ENCODE measurements at places on chromosomes 11 and 22. TPM values are rescaled to one million over a fixed set of nuclear protein-coding genes. Genes with fewer than 3 reads are reported as not detected.

Gene APOBEC3H
- total RNA-seq = 67.0 TPM

Gene HTR3A
- not detected for total RNA-seq

Gene MEI1
- total RNA-seq = 37.3 TPM

DNA sequence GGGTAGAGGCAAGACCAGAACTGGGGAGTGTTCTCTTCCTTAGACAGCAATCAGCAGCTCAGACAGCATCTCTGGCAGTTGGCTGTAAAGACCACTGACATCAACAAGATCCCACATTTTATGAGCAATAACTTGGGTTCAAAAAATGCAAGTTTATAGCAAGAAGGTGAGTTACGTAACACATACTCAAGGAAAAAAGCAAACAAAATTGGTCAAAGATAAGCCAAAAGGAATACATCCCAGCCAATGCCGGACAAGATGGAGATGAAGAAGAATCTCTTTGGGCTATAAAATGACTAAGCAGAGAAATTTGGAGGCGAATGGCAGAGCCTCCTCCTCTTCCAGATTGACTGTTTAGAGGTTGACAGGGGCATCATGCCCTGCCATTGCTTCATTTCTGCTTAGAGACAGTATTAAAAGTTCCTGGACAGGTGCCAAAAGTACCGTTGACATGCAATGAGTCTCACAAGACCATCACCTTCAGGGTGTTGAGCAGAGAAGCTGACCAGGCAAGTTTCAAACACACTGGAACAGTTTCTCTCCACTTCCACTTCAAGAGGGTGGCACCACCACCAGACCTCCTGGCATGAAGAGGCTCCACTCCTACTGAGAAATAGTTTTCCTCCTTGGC is 55.9 kb downstream of the ENDOD1 start:
- no peak overlapping the region for H3K27ac ChIP-seq
- no peaks in the 10 kb centered on the region for H3K36me3 ChIP-seq
- H3K4me3 ChIP-seq = no peak overlapping the region
- H3K27me3 ChIP-seq = peaks cover 11% of the 10 kb centered on the region
- peaks cover 23% of the 10 kb centered on the region for H3K4me1 ChIP-seq

DNA sequence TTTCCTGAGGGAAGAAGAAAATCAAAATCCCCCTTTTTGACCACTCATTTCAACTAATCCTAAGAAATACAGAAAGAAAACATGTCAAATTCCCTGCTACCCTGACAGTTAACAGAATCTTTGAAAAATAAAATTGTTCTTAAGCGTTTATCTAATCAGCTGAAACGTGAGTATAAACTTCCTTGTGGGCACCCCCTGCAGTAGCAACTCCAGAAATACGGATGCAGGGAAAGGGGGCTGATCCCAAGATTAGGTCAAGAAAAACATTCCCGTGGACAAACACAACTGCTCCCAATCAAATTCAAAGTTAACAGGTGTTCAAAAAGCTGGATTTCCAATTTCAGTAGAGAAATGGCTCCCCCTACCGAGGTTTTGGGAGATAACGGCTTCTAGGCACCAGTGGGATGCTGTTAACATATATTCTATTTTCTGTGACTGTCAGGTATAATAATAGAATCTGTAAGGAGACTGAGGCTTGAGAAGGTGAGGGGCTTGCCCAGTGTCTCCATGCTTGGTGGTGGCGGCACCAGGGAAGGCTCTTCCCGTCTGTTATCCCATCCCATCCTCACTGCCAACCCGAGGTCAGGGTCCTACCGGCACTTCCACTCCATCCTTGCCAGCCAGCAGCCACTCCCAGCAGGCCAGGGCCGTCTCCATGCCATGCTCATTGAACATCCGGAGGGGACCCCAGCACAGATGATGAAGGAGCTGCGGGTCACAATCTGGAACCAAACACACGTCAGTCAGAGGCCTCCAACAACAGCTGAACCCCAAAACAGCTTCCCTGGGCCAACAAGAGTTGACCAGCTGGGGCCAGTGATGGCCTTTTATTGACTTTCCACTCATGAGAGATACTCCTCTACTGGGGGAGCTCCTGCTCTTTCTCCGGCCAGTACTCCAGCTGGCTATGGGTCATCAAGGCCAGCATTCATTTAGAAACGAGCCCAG is 32.0 kb upstream of the SERPIND1 start:
- DNase-seq = peak; percentile 50
- peaks cover 3% of the 10 kb centered on the region for H3K4me1 ChIP-seq
- no peaks in the 10 kb centered on the region for H3K27me3 ChIP-seq

DNA sequence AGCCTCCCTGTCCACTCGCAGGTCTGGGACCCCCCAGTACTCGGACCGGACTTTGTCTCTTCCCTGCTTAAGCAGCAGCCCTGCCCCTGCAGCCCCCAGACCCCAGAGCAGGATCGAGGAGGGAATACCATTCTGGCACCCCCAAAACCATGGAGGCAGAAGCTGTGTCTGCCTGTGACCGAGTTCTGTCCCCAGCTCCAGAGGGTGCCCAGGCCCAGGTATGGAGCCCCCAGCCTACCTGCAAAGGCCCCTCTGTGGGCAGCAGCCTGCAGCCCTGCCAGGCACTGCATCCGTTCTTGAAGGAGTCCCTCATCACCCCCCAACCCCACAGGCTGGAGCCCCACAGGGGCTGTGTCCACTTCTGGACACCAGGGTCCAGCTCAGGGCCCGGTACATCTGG is 163.8 kb downstream of the BRD1 start:
- peak; percentile 34 for DNase-seq
- peaks cover 6% of the 10 kb centered on the region for H3K27me3 ChIP-seq
- H3K36me3 ChIP-seq = no peaks in the 10 kb centered on the region
- no peak overlapping the region for H3K27ac ChIP-seq

DNA sequence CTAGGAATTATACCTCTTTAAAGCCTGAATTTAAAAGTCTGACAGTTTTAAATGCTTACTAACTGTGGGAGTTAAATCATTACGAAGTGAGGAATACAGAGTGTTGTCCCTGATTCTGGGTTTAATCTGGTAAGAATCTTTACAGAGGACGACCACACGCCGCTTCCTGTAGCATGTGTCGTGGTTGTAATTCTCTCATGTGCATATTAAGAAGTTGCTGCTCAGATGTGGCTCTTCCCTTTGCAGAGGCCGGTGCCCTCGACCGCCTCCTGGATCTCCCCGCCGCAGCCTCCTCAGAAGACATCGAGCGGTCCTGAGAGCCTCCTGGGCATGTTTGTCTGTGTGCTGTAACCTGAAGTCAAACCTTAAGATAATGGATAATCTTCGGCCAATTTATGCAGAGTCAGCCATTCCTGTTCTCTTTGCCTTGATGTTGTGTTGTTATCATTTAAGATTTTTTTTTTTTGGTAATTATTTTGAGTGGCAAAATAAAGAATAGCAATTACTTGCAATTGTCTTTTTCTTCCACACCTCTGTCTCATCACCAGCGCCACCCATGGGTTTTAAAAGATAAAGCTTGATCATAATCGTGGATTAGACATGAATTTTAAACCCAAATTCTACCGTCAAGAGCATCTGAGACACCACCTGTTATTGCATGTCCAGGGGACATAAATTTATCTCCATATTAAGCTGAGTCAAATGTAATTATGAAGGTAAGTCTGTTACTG is 6.5 kb downstream of the GAL start:
- H3K36me3 ChIP-seq = no peaks in the 10 kb centered on the region
- peaks cover 15% of the 10 kb centered on the region for H3K4me1 ChIP-seq
- no peak overlapping the region for H3K4me3 ChIP-seq
- H3K27ac ChIP-seq = no peak overlapping the region

Gene KCNQ1
- total RNA-seq = 4.3 TPM

GRCh38 chr11:117394221-117394925 is 66.7 kb downstream of the CEP164 start:
- H3K36me3 ChIP-seq = peaks cover 40% of the 10 kb centered on the region
- H3K4me3 ChIP-seq = no peak overlapping the region
- H3K4me1 ChIP-seq = no peaks in the 10 kb centered on the region
- no peak overlapping the region for H3K27ac ChIP-seq

- no peak overlapping the region for H3K4me3 ChIP-seq
- no peaks in the 10 kb centered on the region for H3K27me3 ChIP-seq
- H3K27ac ChIP-seq = no peak overlapping the region
- H3K4me1 ChIP-seq = no peaks in the 10 kb centered on the region
- H3K36me3 ChIP-seq = no peaks in the 10 kb centered on the region
- DNase-seq = no peak
These were observed 12.5 kb upstream of the SYT12 start for GRCh38 chr11:67010296-67010905.

Gene PANX2
- 1.8 TPM for total RNA-seq

Gene MMP10
- not detected for total RNA-seq

- no peaks in the 10 kb centered on the region for H3K4me1 ChIP-seq
- no peak for DNase-seq
- H3K36me3 ChIP-seq = no peaks in the 10 kb centered on the region
- no peak overlapping the region for H3K4me3 ChIP-seq
- H3K27me3 ChIP-seq = no peaks in the 10 kb centered on the region
These were observed 45.5 kb downstream of the ARRB1 start for GRCh38 chr11:75305993-75306392.

- no peak for DNase-seq
- no peaks in the 10 kb centered on the region for H3K36me3 ChIP-seq
- no peaks in the 10 kb centered on the region for H3K27me3 ChIP-seq
- H3K4me3 ChIP-seq = no peak overlapping the region
- no peaks in the 10 kb centered on the region for H3K4me1 ChIP-seq
These were observed 682.6 kb downstream of the KCNA4 start for GRCh38 chr11:29333993-29334775.

Gene APOL4
- total RNA-seq = 17.0 TPM

Gene IFITM1
- total RNA-seq = 909 TPM

Gene PGA5
- not detected for total RNA-seq

DNA sequence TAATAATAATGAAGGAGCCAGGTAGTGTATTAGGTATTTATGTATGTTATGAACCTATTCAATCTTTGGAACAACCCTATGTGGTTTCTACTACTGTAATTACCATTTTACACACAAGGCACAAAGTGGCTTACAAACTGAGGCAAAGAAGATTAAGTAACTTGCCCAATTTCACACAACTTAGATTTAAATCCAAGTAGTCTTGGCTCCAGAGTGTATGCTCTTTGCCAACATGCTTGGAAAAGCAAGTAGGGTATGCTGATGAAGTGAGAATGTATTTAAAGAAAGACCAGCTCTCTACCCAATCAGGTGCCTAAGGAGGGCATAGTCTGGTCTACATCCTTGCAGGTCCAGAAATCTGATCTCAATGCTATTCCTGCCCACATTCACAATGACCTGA is 463.2 kb downstream of the METTL15 start:
- H3K36me3 ChIP-seq = no peaks in the 10 kb centered on the region
- no peak overlapping the region for H3K27ac ChIP-seq
- DNase-seq = no peak
- no peak overlapping the region for H3K4me3 ChIP-seq

- H3K4me1 ChIP-seq = peaks cover 15% of the 10 kb centered on the region
- peak overlapping the region; percentile 3 for H3K27ac ChIP-seq
These were observed 30.2 kb downstream of the C11orf91 start for GRCh38 chr11:33670250-33671011.

- H3K27ac ChIP-seq = no peak overlapping the region
- H3K27me3 ChIP-seq = no peaks in the 10 kb centered on the region
- no peak overlapping the region for H3K4me3 ChIP-seq
- DNase-seq = no peak
These were observed 18.6 kb upstream of the ARAP1 start for GRCh38 chr11:72770799-72771198.

Gene PHOX2A
- total RNA-seq = not detected

GRCh38 chr11:14350716-14351238 is 8.2 kb downstream of the RRAS2 start:
- peaks cover 66% of the 10 kb centered on the region for H3K36me3 ChIP-seq
- no peaks in the 10 kb centered on the region for H3K27me3 ChIP-seq
- no peak overlapping the region for H3K4me3 ChIP-seq
- no peak overlapping the region for H3K27ac ChIP-seq
- peaks cover 42% of the 10 kb centered on the region for H3K4me1 ChIP-seq
- DNase-seq = no peak

Gene TRIM66
- total RNA-seq = 42.4 TPM

Data from activated CD8-positive, alpha-beta memory T cell treated with anti-CD3 and anti-CD28 coated beads, Interleukin-2, amount 10 ng/mL, durations not matched to agents 7 days and 5 days (primary cell).